ENCODE measurements at places on chromosomes 2 and 18.

GRCh38 chr18:54995421-54996143 is 36.3 kb upstream of the CCDC68 start:
- no peak for DNase-seq

- no peak for DNase-seq
Observed at GRCh38 chr2:98601532-98602132, 6.7 kb downstream of the COA5 start.

GRCh38 chr2:130287656-130288026 is 55.1 kb upstream of the IMP4 start:
- DNase-seq: no peak

GRCh38 chr2:7201851-7202250 is 284.6 kb downstream of the RNF144A start:
- no peak for DNase-seq

- no peak for DNase-seq
Observed at GRCh38 chr18:62479574-62479973, 43.3 kb upstream of the ZCCHC2 start.

DNA sequence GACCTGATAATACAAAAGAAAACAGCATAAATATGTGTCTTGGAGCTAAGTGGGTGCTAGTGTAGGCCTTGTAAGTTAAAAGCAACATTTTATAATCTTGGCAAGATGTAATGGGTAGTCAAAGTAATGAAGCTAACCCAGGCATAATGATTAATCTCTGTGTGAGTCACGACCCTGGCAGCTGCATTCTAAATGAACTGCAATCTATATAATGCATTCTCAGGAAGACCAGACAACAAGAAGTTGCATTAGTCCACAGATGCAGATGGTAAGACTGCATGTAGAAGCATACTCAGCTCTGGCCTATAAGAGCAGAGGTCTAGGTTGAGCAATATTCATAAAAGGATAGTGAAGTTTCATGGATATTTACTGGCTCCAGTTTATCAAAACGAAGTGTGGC is 85.6 kb upstream of the ETAA1 start:
- DNase-seq: no peak

GRCh38 chr2:14422426-14422825 is 210.1 kb upstream of the LRATD1 start:
- DNase-seq: no peak

- DNase-seq: no peak
Observed at GRCh38 chr2:59572227-59572626, 981.2 kb downstream of the BCL11A start.

DNA sequence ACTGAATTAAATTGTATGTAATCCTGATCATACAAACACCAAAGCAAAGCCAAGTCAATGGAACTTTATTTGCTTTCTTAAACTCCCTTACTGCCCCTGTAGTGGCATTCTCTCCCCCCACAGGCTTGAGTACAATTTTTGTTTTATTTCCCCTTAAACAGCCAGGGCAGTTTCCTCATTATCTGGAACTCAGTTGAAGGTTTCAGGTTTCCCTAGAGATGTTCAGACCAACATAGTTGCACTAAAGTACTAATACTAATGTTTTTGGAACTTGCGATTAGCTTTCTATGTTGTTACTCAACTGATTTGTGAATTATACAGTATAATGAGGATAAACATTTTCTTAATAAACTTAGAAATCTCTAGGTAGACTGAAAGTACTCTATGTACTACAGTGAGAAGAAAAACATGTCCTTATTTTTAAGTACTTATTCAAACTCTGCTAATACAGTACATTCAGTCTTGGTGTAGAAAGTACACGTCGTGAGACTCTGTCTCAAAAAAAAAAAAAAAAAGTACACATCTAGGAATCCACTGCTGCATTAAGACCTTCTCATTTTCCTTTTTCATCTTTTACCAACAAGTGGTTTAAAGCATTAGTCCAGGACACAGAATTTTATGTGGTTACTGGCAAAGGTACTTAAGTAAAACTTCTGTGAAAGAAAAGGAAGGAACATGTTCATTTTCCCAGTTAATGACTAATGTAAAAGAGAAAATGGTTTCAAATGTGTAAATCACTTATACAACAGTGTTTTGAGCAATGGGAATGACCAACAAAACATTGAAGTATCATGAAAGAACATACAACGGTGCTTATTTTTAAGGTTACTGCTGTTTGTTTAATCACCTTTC is 209.5 kb upstream of the SMAD7 start:
- no peak for DNase-seq

- no peak for DNase-seq
Observed at GRCh38 chr18:69216321-69216720, 184.4 kb upstream of the DOK6 start.

DNA sequence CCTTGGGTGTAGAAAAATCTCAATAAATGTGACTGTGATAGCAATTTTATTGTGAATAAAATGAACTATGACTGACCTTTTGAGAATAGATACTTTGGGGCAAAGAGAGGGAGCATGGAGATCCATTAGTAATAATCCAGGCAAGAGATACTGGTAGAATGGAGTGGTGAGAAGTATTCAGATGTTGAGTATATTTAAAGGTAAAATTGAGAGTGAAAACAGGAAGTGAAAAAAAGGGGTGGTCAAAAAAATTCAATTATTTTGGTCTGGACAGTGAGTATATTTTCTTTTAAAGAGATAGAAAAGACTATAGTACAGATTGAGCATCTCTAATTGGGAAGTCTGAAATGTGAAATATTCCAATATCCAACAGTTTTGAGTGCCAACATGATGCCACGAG is 1515.6 kb upstream of the NXPH2 start:
- no peak for DNase-seq

DNA sequence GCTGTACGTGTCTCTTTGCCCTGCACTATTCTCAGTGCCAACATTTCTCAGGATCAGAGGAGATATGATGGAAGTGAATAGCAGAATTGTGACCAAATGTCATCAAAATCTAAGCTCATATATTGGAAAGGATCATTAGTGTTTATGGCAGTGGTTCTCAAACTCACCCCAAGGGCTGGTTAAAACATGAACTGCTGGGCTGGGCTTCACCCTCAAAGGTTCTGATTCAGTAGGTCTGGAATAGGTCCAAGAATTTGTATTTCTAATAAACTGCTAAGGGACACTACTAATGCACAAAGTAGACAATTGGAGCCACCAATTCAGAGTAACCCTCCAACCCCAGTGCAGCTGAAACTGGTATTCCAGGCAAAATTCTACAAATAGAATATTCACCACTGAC is 317.9 kb upstream of the UBE2E3 start:
- DNase-seq: no peak

DNA sequence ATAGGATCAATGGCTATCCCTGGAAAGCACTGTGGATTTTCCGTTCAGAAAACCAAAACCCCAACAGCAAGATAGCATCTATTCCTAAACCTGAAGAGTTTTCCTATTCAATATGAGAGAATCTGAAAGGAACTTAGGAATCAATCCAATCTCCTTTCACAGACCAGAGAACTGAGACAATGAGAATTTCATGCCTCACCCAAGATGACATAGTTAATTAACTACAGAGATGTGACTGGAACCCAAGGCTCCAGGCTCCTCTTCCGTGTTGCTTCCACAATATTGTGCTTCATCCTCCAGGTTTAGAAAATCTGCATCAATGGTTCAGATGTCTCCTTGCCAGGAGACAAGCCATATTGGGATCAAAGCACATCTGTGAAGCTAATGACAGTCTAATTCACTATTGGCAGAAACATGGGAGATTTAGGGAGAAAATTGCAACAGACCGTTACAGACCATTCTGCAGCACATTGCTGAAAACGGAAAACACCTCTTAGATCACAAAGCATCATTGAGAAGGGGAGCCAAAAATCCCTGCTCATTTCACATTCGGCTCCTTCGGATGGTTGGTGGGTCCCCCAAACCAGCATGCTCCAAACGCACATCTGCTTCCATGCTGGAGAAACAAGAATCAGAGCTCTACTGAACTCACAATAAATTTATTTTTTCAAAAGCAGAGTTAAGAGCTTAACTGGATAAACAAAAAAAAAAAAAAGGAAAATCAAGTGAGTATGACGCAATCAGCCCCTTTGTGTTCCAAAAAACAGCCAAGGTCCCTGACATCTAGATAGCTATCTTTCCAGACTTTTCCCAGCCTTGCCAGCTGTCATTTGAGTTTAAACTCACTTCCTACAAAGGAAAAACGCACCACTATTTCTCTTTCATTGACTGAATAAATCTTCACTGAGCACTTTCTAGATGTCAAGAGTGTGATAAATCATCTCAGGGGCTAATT is 290.3 kb downstream of the C1D start:
- DNase-seq: no peak

GRCh38 chr2:211347328-211347727 is 790.9 kb downstream of the CPS1 start:
- DNase-seq: no peak

GRCh38 chr2:169108099-169108884 is 38.9 kb downstream of the DHRS9 start:
- no peak for DNase-seq

GRCh38 chr2:173876833-173877413 is 88.2 kb downstream of the SP3 start:
- DNase-seq: no peak

GRCh38 chr18:4405965-4406364 is 49.1 kb downstream of the DLGAP1 start:
- no peak for DNase-seq

- no peak for DNase-seq
Observed at GRCh38 chr2:190693533-190694232, 44.8 kb downstream of the NAB1 start.
